ENCODE measurements at places on chromosomes 12 and 14.
A peak's percentile ranks its signal among the peaks of the same experiment; 100 is the strongest.

- no peak for DNase-seq
Observed at GRCh38 chr14:99516871-99517642, 35.8 kb downstream of the CCNK start.

GRCh38 chr12:1797011-1797901 lies 23.1 kb upstream of the LRTM2 start:
- DNase-seq: peak; percentile 73

- no peak for DNase-seq
Observed at GRCh38 chr14:93234798-93235197, 27.7 kb downstream of the UBR7 start.

DNA sequence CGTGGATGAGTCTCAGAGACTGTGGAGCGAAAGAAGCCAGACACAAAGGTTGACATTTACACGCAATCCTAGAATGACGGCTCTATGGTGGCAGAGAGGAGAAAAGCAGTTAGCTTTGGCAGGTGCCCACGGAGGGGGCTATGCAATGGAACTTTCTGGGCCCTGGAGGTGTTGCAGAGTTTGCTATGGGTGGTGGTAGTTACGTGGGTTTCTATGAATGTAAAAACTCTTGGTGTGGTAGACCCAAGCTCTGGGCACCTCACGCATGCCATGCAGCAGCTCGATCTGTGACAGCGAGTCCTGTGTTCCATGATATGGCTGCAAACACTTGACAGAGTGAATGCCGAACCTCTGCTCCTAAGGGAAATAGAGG lies 5.0 kb upstream of the INF2 start:
- no peak for DNase-seq

DNA sequence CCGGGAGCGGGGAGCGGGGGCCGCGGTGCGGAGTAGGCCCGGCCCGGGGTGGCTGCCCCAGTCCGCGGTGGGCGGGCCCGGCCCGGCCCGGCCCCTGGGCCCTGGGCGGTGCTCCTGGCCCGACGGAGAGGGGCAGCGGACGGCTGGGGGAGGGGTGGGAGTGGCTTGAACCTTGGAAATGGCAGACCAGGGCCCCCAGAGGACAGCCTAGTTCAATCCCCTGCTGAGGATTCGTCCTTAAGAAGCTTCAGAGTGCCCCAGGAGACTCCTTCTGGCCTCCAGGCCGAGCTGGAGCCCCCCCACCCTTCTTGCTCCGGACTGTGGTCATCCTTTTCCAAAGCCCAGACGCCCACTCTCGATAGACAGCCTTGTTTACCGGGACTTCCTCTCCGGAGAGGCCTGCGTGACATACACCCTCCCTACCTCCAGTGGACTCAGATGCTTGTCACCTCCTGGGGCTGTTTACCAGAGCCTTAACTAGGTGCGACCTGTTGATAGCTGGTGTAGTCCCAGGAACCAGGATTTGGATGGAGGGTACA lies 458 bp downstream of the KHNYN start:
- peak; percentile 78 for DNase-seq

- no peak for DNase-seq
Observed at GRCh38 chr12:64747695-64748094, 11.5 kb downstream of the GNS start.

GRCh38 chr14:59187802-59188460 lies 536 bp upstream of the DAAM1 start:
- peak; percentile 47 for DNase-seq

GRCh38 chr12:110543252-110543959 lies 39.7 kb downstream of the PPTC7 start:
- DNase-seq: no peak

- peak; percentile 76 for DNase-seq
Observed at GRCh38 chr14:89618811-89619551, 201.9 kb upstream of the FOXN3 start.

- DNase-seq: no peak
Observed at GRCh38 chr12:48054955-48055821, 50.7 kb downstream of the SENP1 start.

DNA sequence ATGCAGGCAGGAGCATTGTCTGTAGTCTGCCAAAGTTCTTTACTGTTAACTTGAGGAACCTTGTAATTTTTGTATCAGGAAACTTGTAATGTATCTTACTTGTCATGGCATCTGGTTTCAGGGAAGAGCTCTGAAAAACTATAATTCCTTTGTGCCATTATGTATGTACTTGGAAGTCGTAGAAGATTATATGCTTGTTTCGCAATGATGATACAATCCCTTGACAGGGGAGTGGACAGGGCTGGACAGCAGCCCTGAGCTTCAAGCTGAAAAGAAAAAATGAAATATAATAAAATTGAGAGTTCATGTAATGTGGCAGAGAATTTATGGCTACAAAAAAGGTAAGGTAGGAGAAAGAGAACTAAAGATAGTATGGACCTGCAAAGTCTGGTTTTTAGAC lies 7.4 kb upstream of the DLGAP5 start:
- DNase-seq: no peak

GRCh38 chr12:116204169-116204568 lies 73.3 kb downstream of the MED13L start:
- DNase-seq: no peak

GRCh38 chr12:78096909-78097597 lies 266.4 kb downstream of the NAV3 start:
- DNase-seq: no peak

DNA sequence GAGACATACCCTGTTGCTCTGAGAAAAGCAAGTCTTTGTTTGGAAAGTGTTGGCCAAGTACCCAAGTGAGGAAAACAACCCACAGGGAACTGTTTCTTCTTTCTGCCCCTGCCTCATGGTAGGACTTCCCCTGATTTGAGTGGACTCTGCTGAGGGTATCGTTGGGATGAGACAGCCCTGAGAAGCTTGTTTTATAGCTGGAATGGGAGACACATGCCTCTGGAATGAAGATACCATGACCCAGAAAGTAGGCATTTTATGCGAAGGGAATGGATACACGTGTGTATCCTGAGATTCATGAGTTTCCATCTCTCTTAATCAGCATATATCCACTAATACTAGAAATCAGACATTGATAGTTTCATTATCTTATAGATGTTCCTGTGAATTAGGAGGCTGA lies 382.3 kb downstream of the ATP23 start:
- DNase-seq: no peak

DNA sequence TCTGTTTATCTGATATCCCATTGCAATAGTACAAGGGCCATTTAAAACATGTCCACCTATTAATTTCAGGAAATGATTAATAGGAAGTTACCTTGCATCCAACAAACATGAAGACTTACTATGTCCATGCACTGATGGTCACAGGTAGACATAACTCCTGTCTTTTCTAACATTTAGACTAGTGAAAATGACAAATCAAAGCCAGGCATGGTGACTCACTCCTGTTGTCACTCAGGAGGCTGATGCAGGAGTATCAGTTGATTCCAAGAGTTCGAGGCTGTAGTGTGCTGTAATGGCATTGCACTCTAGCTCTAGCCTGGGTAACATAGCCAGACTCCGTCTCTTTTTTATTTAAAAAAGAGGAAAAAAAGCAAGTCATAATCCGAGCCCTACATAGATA lies 14.8 kb downstream of the HSP90B1 start:
- no peak for DNase-seq

DNA sequence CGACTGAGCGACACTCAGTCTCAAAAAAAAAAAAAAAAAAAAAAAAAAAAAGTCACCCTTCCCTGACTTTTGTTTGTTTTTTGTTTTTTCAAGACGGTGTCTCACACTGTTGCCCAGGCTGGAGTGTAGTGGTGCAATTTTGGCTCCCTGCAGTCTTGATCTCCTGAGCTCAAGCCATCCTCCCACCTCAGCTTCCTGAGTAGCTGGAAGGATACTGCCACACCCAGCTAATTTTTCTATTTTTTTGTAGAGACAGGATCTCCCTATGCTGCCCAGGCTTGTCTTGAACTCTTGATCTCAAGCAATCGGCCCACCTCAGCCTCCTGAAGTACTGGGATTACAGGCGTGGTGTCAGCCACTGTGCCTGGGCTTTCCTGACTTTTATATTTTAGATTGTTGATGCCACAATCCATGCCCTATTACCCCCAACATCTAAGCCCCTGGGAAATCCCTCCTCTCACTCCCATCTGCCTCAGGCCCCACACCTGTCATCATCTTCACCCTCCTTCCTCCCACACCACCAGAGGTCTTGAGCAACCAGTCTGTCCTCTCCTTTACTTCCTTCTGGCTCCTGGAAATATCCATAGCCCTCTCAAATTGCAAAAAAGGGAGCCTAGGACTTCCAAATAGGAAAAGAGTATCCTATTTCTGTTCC lies 7.8 kb downstream of the IKZF4 start:
- DNase-seq: no peak

DNA sequence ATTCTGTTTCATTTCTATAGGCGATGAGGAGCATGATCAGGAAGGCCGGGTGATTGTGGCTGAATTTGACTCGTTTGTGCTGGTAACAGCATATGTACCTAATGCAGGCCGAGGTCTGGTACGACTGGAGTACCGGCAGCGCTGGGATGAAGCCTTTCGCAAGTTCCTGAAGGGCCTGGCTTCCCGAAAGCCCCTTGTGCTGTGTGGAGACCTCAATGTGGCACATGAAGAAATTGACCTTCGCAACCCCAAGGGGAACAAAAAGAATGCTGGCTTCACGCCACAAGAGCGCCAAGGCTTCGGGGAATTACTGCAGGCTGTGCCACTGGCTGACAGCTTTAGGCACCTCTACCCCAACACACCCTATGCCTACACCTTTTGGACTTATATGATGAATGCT lies 1.9 kb downstream of the APEX1 start:
- no peak for DNase-seq
